ENCODE measurements at places on chromosomes 6 and 20. TPM values are rescaled to one million over a fixed set of nuclear protein-coding genes. Genes with fewer than 3 reads are reported as not detected.

The APOM gene
- total RNA-seq, result 2.6 TPM

The SAMD3 gene
- total RNA-seq, result 322 TPM

DNA sequence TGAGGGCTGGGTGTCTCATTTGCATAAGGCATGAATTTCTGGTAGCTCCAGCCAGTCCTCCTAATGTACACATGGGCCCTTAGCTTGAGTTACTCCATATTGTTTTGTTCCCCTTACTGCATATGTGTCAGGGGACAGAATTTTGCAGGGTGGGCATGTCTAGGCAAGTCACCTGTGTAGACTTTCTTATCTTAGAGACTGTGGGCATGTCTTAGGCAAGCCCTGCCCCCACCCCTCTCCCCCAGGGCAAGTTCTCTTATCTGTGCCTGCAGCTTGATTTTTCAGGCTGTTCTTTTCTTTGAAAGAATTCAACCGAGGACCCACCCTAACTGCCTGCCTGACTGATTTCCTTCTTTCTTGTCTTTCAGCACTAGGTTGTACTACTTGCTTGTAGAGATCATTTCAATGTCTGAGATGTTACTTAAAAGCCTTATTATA, 32.1 kb downstream of the NHLRC1 start:
- DNase-seq, result no peak

DNA sequence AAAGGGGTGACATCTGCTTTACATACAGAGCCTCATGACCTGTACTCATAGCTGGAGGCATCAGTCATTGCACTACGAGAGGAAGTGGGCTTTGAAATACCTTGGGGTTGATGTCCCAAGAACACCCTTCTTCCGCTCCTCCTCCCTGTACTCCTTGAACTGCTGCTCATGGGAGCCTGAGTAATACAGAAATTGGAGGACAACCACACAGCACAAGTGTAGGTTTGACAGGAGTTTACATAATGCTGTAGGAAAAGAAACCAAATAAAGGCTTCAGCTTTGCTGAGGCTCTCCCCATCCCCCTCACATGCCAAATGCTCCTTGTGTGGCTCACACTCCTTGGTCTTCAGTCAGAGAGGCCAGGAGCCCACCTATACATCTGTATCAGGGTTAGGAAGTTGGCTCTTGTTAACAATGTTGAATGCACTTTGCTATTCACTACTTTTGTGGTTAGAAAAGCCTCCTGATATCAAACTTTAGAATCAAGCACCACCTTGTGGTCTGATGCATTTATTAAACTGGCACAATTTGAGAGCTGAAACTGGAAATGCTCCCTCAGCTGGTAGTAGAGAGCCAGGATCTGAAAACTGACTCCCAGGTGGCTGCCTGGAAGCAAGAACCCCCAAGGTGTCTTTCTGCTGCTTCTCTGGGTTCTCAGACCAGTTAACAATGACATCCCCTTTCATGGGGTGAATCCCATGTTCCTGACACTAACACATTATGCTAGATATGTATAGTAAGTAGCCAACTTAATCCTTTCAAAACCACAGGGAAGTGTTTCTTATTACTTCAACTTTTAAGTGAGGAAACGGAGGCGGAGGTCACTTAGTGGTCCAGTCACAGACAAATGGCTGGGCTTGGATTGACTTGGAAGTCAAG, 56.2 kb upstream of the EDN1 start:
- no peak for DNase-seq
